T-helper 2 cell (primary cell): ENCODE measurements at places on chromosomes 16 and 17.
A peak's percentile ranks its signal among the peaks of the same experiment; 100 is the strongest.

GRCh38 chr17:35350493-35350892, 22.9 kb downstream of the SLFN11 start:
- DNase-seq = no peak

DNA sequence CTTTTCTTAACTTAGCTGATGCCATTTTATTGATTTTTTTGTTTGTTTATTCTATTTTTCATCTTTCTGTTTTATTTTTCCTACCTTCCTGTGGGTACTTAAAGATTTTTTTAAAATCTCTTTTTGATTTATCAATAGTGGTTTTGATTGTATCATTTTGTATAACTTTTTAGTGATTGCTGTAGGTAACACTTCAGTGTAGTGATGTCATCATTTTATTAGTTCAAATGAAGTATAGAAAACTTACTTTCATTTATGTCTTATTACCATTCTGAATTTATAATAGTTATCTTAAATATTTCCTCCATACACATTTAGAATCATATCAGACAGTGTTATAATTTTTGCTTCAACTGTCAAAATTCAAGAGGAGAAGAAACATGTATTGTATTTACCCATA, 115.9 kb downstream of the PHKB start:
- DNase-seq = no peak

- no peak for DNase-seq
Measured at GRCh38 chr17:56593086-56593645, 333 bp upstream of the NOG start.

- no peak for DNase-seq
Measured at GRCh38 chr17:34374457-34374856, 11.4 kb upstream of the CCL1 start.

- no peak for DNase-seq
Measured at GRCh38 chr16:19474617-19475016, 47.3 kb downstream of the GDE1 start.

DNA sequence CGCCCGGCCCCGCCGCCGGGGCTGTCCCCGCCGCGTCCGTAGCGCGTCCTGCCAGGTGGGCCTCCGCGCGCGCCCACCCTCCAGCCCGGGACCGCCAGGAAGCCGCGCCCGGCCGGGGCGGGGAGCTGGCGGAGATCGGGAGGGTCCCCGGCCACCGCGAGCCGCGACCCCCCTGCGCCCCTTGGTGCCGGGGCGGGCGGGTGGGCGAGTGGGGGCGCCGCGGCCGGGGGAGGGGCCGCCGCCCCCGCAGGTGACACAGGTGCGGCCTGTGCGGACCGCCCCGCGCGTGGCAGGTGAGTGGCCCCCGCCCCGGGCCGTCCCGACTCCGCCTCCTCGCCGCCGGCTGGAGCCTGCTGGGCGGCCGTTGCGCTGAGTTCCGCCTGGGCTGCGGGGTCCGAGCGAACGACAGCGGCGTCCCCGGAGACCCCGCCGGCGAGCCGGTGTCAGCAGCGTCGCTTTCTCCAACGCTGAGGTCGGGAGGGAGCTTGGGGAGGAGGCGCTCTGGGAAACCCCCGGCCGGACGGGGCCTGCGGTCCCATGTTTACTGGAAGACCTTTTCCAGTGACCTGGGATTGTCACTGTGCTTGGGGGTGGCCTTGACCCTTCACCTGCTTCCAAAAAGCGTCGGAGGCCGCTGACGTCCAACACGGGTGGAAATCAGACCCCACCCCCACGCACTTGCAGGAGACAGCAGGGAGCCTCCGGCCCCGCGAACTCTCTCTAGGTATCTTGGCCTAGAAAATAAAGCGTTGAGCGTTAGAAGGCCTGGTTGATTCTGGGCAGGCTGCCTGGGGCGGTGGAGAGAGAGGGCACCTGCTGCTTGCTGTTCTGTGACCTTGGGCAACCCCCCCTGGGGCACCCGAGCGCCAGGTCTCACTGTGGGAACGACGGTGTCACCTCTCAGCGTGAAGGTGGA, 542 bp downstream of the KLHL36 start:
- peak; percentile 44 for DNase-seq

GRCh38 chr16:25478476-25478875, 213.3 kb upstream of the HS3ST4 start:
- no peak for DNase-seq

- DNase-seq = no peak
Measured at GRCh38 chr17:5897275-5897911, 172.8 kb upstream of the WSCD1 start.
